B cell (primary cell): ENCODE measurements at places on chromosomes 2 and 18. TPM values are rescaled to one million over a fixed set of nuclear protein-coding genes. Genes with fewer than 3 reads are reported as not detected.

The DPP10 gene
- not detected in 2 replicates for polyA plus RNA-seq

DNA sequence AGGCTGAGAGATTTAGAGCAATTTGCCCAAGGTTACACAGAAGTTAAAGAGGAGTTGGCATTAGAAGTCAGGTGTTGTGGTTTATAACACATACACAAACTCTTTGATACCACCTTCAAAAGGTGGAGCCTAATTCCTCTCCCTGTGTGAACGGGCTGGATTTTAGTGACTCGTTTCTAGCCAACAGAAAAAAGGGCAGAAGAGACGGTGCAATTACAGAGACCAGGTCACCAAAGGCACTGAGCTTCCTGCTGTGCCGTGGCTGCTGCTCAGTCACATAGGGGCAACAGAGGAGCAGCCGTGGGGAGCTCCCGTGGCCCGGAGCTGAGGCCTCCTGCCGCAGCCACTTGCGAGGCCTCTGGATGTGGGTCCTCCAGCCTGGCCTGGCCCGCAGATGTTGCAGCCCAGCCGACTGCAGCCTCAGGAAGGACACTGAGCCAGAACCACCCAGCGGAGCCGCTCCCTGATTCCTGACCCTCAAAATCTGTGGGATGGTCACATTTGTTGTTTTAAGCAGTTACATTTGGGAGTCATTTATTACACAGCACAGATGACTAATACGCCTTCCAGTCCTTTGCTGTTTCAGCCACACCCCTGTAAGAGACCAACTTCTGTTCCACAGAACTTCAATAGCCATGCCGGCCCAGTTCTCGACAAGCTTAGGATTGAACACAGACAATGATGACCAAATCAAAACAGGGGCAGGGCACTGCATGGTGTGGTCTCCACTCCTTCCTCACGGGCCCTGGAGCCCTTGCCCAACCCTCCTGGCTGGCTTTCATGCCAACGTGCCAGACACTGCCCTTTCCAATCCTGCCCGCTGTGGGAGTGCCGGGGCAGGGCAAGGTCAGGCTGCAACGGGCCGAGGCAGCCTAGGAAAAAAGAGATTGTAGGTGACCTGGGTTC, 17.1 kb downstream of the EDAR start:
- H3K36me3 ChIP-seq = no peaks in the 10 kb centered on the region
- no peaks in the 10 kb centered on the region for H3K27me3 ChIP-seq
- DNase-seq = no peak
- no peaks in the 10 kb centered on the region for H3K4me1 ChIP-seq
- H3K27ac ChIP-seq = no peak overlapping the region
- H3K4me3 ChIP-seq = no peak overlapping the region

- no peaks in the 10 kb centered on the region for H3K27me3 ChIP-seq
- H3K27ac ChIP-seq = no peak overlapping the region
- H3K36me3 ChIP-seq = no peaks in the 10 kb centered on the region
- H3K4me3 ChIP-seq = no peak overlapping the region
These were observed 12.8 kb upstream of the HPCAL1 start for GRCh38 chr2:10289891-10290290.

DNA sequence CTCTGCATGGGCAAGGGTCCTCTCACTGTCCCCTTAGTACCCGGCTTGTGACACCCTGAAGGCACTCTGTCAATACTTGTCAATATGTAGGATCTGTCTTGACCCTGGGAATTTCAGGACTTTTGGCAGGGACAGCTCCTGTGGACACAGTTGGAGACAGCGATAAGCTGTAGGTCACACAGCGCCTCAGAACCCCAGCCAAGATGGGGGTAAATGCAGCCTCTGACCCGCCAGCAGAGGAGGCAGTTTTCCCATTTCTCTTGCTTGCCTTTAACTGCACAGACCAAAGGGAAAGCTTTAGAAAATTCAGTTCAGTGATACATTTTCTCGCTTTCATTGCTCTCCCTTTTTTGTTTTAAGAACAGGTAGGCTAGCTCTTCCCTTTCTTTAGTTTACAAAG, 54.8 kb upstream of the KLHL29 start:
- H3K36me3 ChIP-seq = no peaks in the 10 kb centered on the region
- H3K4me3 ChIP-seq = no peak overlapping the region
- no peaks in the 10 kb centered on the region for H3K27me3 ChIP-seq
- DNase-seq = no peak
- H3K4me1 ChIP-seq = no peaks in the 10 kb centered on the region
- no peak overlapping the region for H3K27ac ChIP-seq

DNA sequence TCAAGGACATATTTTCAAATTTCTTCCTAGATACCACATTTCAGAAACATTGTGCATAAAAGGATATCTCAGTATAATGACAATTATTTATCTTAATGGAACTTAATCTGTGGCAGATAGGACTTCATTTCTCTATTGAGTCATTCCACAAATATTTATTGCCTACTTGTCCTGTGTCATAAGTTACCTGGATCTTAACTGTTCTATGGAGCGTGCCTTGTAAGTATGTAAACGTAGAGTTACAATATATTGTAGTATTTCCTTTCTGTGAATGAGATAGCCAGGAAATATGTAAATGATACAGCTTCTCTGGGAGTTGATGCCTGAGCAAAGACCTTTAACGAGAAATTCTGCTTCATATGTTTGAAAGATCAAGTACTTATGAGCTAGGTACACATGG, 2.5 kb downstream of the AGFG1 start:
- no peaks in the 10 kb centered on the region for H3K36me3 ChIP-seq
- no peak overlapping the region for H3K4me3 ChIP-seq
- H3K27ac ChIP-seq = peak overlapping the region; percentile 42

GRCh38 chr2:120161190-120161589, 62.0 kb downstream of the TMEM185B start:
- no peaks in the 10 kb centered on the region for H3K36me3 ChIP-seq
- no peak overlapping the region for H3K4me3 ChIP-seq
- no peaks in the 10 kb centered on the region for H3K27me3 ChIP-seq

DNA sequence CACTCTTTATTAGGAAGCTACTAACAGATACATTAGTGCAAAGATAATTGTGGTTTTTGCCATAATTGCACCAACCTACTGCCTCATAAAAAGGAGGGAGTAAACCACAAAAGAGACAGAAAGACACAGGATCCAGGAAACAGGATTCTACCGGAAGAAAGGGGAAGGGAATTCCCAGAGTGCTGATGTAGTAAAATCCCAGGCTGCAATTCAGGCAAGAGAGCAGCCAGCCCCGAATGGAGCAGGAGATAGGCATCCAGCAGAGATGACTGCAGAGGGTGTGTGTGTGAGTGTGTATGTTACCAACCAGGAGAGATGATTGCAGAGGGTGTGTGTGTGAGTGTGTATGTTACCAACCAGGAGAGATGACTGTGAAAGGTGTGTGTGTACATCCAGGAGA, 84.4 kb downstream of the KCNS3 start:
- no peak overlapping the region for H3K4me3 ChIP-seq
- no peak for DNase-seq
- H3K27ac ChIP-seq = no peak overlapping the region
- H3K27me3 ChIP-seq = peaks cover 13% of the 10 kb centered on the region
- H3K4me1 ChIP-seq = peaks cover 11% of the 10 kb centered on the region

GRCh38 chr18:42168487-42168886, 213.5 kb downstream of the PIK3C3 start:
- H3K27ac ChIP-seq = no peak overlapping the region
- no peak for DNase-seq
- no peak overlapping the region for H3K4me3 ChIP-seq
- H3K27me3 ChIP-seq = no peaks in the 10 kb centered on the region
- H3K4me1 ChIP-seq = no peaks in the 10 kb centered on the region
